Foreskin melanocyte (primary cell): ENCODE measurements at places on chromosomes 4 and X.

DNA sequence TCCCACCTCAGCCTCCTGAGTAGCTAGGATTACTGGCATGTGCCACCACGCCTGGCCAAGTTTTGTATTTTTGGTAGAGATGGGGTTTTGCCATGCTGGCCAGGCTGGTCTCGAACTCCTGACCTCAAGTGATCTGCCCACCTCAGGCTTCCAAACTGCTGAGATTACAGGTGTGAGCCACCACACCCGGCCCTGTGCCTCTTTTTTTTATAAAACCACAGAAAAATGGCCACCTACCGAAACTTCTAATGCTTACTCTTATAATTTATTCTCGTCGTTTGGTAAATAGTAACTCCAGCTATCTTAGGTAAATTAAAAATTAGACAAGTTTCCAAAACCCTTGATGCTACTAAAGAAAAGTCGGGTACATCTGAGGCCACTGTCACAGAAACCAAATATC lies 54.4 kb downstream of the IRF2 start:
- no peak for DNase-seq

GRCh38 chr4:78370631-78371372 lies 180.8 kb upstream of the ANXA3 start:
- no peak for DNase-seq

DNA sequence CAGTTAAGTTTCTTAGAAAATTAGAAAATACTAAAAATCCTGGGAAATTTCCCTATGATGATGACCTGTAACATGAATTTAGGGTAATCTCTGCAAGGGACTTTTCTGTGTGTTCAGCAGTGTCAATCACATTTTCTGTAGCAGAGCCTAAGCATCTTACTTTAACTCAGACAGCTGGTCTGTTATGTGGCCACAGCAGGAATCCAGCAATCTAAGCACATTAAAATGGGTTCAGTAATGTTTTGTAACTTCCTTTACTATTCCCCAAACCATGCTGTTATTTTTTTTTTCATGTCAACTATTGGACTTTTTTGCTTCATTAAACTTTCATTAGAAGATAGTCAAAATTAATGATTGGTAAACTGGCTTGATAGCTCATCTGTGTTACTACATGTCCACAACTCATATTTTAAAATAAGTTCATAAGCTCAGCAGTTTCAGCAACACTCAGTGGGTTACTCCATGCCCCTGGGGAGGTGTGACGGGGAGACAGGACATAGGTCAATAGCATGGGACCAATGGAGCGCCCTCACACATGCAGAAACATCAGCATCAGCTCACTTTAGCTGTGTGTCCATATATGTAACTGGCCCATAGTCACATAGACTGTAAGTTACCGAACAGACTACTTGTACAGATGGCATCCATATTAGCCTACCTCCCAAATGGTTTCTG lies 168.0 kb upstream of the PACRGL start:
- no peak for DNase-seq

- no peak for DNase-seq
Measured at GRCh38 chrX:9467146-9467545, 2.3 kb downstream of the TBL1X start.

DNA sequence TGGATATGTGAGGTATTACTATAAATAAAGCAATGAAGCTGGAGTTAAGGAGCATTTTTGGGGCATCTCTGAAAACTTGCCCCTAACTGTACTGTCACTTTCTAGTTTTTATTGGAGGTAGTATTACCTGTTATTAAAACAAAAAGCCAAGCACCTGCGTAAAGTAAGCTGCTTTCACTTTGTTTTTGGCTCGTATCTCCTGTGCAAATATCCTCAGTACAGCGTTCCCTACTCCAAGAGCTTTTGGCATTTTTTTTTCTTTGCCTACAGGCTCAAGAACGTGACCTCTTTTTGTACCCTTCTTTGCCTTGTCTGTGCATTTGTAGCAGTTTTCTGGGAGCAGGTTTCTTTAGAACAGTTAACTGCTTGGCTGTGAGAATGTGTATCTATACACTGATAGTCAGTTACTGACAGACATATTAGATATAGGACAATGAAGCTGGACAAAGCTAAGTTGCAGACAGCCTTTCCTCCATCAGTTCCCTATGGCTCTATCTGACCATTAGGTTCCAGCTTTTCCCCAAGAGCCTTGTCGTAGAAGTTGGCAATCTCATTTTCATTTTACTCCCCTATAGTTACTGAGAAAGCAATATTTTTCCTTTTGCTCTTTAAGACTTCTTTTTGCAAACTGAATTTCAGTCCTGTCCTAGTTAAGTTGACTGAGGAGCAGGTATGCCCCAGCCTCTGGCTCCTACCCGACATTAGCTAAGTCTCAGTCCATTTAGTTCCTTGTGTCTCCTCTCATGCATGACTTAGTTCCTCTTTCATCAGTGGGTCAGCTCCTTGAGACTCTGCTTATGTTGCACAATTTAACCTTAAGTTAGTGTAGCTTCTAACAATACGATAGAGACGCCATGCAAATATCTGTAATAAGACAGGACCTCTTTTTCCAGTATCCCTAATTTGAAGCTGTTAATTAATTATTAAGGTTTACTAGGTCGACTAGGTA lies 71.5 kb upstream of the HPRT1 start:
- DNase-seq: no peak

DNA sequence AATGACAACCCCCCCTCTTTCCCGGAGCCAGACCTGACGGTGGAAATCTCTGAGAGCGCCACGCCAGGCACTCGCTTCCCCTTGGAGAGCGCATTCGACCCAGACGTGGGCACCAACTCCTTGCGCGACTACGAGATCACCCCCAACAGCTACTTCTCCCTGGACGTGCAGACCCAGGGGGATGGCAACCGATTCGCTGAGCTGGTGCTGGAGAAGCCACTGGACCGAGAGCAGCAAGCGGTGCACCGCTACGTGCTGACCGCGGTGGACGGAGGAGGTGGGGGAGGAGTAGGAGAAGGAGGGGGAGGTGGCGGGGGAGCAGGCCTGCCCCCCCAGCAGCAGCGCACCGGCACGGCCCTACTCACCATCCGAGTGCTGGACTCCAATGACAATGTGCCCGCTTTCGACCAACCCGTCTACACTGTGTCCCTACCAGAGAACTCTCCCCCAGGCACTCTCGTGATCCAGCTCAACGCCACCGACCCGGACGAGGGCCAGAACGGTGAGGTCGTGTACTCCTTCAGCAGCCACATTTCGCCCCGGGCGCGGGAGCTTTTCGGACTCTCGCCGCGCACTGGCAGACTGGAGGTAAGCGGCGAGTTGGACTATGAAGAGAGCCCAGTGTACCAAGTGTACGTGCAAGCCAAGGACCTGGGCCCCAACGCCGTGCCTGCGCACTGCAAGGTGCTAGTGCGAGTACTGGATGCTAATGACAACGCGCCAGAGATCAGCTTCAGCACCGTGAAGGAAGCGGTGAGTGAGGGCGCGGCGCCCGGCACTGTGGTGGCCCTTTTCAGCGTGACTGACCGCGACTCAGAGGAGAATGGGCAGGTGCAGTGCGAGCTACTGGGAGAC lies 1.6 kb downstream of the PCDH10 start:
- no peak for DNase-seq

DNA sequence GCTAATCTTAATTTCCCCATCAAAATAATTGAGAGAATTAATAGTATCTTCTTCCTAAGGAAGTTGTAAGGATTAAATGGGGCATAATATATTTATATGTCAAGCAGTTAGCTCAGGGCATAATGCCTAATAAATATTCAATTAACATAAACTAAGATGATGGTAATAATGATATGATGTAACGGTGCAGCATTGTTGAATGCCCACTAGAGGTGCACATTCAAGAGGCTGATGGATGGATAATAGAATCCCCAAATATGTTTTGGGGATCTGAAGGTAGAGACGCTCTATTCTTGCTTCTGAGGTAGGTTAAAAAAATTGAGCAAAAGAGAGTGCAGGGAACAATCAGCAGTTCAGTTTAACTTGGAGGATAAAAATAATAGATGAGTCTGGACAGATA lies 37.1 kb downstream of the ATOH1 start:
- DNase-seq: no peak

- DNase-seq: no peak
Measured at GRCh38 chr4:112853662-112854256, 195.7 kb upstream of the ANK2 start.

- DNase-seq: no peak
Measured at GRCh38 chr4:162700815-162701361, 465.8 kb downstream of the NAF1 start.

DNA sequence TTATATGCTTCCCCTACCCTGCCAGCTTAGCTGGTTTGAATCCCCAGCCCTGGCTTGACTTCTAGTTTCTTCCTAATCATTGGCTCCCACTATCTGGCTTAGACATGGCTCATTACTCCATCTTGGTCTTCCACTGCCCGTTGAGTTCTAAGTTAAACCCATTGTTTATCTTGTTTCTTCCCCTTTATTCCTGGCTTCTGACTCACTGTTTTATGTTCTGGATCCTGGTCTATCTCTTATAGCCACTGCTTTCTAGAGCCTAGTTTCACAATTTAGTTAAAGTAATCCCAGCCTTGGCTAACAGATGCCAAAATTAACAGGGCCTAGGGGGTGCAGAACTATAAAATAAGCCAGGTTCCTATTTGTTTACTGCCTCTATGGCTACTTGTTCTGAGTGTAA lies 120.9 kb downstream of the ARHGEF9 start:
- no peak for DNase-seq

DNA sequence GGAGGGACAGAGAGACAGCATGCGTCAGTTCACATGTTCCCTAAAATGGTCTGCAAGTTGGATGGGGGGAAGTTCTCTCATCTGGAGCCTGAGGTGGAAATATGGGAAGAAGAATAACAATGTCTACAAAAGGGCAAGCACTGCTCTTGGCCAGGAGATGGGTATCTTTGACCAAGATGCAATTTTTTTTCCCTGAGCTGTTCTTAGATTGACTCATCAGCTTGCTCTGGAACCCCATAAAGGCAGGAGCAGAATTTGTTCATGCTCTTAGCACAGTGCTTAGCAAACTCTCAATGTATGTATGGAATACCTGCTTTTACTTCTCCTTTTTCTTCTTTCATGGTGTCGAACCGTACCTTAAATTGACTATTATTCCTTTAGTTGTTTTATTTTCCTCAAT lies 90.5 kb upstream of the ZNF827 start:
- no peak for DNase-seq

DNA sequence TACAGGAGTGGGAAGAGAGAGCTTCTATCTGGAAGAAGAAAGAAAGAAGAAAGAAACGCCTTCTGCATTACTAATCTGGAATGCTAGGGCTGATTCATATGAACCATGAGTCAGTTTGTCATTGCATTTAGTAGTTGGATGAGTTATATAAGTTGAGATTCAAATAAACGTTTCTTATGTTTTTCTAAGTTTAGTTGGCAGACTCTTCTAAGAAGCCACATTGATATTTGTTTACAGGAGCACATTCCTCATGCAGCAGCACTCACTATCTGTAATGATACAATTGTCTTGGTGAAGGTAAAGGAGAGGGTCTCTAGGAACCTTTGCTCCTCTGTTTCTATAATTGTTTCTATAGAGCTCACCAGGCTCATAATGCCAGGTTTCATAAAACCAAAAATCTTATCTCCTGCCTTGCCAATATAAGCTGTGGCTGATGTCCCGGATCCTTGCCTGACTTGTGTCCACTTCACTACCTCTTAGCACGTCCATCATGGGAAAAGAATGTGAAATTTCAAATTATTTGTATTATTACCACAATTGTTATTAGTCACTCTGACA lies 39.5 kb downstream of the HOPX start:
- peak; percentile 95 for DNase-seq

DNA sequence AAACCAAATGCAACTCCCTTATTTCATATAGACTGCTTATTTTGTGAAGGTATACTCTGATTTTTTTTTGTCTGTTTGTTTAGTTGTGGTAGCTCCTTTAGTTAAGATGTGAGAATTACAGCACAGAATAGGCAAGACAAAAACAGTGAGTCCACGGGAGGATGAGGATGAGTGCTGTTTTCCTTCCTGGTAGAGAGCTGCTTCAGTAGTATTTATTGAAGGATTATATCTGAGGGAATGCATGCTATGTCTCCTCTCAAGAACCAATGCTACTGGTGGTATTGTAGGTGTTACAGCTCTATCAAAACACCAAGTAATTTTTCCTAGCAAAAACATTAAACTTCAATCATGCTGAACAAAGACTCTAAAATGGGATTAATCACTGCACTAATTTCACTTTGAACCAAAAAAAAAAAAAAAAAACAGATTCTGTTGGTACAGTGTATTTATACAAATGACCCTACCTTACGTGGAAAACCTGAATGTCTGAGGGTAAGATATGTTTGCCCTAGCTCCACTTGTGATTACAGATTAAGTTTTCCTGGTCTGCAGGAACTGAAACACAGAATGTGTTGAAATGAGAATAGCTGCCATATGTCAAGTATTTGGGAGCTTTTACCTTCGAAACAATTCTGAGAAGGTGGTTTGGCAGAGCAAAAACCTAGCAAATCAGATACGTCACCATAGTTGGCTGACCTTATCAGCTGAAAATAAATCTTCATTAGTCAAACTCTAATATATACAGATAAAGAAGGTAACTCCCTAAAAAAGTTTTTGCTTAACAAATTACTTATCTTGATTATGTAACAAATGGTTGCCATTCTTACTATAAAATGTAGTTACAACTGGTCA lies 40.3 kb downstream of the PPP3CA start:
- no peak for DNase-seq

- peak; percentile 36 for DNase-seq
Measured at GRCh38 chr4:74897386-74897785, 35.5 kb upstream of the PARM1 start.

- DNase-seq: no peak
Measured at GRCh38 chr4:122890147-122890795, 32.1 kb downstream of the NUDT6 start.

GRCh38 chr4:83851261-83852084 lies 315.6 kb downstream of the GPAT3 start:
- DNase-seq: no peak

DNA sequence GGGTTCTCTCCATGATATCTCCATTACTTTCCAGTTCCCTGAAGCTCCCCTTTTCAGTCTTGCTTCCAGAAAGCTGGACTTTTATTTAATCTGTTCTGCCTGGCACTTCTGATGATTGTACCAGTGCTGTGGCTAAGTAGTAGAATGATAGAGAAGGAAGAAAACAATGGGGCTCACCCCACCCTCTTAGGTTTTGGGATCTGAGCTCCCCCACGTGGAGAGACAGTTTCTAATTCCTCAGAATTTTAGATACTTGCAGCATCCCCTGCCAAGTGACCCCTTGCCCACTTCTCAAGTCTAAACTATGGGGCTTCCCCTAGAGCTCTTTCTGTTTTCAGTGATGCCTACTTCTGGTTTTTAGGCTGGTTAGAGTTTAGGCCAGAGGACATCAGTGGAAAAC lies 73.9 kb downstream of the GC start:
- DNase-seq: peak; percentile 13

DNA sequence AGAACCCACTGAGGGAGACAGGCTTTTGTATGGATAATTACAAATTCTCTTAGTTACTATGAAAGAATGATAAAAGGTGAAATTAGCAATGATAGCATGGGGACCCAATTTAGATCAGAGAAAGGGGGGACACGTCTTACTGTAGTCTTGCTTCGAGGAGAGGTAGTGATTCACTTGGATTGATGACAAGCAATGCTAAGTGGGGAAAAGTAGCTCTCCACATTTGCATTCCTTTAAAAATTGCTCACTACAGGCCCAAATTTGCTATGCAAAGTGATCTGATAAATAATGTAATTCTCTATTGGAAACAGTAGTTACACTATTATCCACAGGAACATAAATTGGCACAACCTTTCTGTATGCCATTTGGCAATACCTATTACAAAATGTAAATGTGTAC lies 42.5 kb upstream of the MAP3K15 start:
- DNase-seq: no peak
